Activated CD8-positive, alpha-beta memory T cell treated with anti-CD3 and anti-CD28 coated beads for 1 hour (primary cell): ENCODE measurements at places on chromosomes 4 and X.

GRCh38 chr4:101306225-101306624 is 41.1 kb downstream of the PPP3CA start:
- DNase-seq: no peak

DNA sequence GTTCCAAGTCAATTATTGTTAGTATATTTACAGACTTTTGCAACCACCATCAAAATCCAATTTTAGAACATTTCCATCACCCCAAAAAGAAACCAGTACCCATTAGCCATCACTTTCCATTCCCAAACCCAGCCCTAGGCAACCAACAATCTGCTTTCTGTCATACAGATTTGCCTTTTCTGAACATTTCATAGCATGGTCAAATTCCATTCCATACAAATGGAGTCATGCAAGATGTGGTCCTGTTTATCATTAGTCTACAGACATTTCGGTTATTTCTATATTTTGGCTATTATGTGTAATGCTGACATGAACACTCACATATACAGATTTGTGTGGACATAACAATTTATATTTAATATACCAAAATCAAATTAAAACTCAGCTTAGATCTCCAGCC is 508.7 kb downstream of the ZNF674 start:
- no peak for DNase-seq

DNA sequence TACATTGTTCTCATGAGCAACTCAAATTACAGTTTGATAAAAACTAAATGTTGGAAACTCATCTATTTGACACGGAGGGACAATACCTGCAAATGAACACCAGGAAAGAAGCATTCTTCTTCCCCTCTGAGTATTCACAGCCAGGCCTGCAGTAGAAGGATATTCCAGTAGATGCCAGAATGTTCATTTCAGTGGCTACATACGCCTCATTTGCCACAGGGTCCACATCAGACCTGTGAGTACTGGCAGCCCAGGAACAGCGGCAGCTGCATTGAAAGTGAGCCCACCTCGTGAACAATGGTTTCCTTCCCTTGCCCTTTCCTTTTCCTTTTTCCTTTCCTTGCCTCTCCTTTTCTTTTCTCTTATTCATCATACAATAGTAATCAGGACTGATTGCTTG is 81.1 kb upstream of the NEIL3 start:
- DNase-seq: no peak

DNA sequence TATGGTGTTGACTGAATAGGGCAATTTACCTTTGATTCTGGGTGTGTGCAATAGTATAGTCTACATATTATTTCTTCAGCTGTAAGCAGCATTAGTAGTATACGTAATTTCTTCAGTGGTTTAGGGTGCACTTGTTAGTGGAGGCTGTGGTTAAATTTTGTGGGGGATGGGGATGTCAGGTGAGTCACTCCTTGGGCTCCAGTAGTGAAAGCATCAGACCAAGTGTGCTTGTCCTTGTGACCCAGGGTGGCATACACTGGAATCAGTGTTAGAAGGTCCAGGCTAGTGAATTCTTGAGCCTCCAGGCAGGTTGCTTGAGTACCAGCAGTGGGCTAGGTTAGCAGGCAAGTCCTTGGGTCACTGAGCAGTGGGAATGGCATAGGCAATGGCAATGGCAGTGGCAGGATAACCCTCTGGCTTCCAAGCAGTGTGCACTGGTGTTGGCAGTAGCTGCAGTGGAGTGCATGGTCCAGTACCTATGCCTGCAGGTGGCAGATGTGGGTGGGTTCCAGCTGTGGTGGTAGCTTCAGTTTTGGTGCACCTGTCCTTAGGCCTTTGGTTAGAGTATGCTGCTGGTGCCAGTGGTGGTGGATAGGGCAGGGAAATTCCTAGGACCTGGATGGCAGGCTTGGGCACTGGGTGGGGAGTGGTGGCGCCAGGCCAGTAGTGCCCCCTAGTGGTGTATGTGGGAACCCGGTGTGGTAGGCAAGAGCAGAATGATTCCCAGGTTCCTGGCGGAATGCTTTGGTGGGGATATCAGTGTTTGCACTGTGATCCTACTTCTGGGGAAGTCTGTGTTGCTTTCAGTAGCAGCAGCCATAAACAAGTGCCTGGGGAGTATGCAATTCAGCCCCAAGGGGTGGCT is 531.0 kb downstream of the SMARCA1 start:
- no peak for DNase-seq

DNA sequence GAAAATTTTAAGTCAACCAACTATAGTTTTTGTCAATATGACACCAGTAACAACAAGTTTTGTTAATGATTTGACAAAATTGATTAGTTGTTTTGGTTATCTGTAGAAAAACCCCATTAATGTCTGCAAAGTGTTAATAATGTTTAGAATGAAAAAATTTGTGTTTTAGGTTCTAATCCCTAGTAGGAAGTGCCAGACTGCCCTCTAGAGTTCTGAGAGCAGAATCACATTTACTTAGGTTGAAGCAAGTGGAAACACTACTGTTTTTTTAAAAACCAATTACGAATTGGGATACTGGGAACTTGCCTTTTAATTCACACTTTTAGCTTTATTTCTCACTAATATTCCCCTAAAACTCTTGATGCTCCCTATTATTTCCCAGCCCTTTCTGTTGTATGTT is 101.1 kb upstream of the CYLC1 start:
- no peak for DNase-seq

DNA sequence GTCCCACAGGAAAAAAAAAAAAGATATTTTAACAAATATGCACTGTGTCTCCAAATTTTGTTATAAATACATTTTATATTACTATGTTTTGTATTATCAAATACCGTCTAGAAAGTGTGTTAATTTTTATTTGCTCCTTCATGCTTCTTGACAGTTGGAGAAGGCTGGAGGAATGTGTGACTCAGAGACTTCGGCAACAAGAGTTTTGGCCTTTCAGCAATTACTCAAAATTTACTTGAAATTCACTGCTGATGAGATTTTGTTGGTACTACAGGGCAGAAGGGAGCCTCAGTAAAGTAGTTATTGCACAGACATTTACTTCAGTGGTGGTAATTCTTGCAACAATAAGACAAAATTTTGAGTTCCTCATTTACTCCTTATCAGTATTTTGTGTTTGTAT is 2164.0 kb downstream of the PCDH7 start:
- DNase-seq: no peak

GRCh38 chrX:71492231-71493065 is 40.5 kb upstream of the OGT start:
- peak; percentile 10 for DNase-seq

- DNase-seq: no peak
Observed at GRCh38 chr4:89422441-89422990, 114.9 kb upstream of the GPRIN3 start.

DNA sequence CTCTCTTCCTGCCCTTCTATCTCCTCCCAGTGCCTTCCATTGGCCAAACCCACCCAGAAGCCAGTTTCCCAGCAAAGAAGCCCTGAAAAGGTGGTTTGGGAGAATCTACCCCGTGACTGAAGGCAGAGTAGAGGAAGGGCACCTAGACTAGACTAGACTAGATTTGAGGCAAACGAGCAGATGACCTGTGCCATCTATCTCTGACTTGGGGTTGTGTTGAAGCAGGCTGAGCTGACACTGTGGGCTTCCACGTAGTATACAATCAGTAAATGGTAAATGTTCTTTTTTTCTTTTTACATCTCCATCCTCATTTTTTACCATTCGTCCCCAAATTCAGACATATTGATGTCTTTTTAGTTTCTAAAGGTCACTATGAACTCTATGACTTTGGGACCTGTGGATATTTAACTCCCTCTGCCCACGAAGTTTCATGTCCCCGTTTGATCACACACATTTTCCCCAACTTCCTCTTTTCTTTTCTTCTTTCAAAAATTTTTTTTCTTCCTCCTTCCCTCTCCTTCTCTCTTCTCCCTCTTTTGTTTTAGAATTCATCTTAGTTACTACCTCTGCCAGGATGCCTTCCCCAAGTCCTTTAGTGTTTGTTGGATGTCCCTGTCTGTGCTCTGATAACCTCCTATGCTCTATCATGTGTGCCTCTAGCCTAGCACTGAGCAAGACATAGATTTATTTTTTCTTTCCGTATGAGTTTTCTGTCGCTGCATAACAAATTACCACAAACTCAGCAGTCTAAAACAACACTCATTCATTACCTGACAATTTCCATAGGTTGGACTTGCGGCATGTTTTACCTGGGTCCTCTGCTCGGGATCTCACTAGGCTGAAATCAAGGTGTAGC is 6.2 kb upstream of the AFF1 start:
- no peak for DNase-seq

- no peak for DNase-seq
Observed at GRCh38 chrX:69900491-69900890, 149.2 kb downstream of the AWAT2 start.
